ENCODE measurements at places on chromosomes 2 and 18.

DNA sequence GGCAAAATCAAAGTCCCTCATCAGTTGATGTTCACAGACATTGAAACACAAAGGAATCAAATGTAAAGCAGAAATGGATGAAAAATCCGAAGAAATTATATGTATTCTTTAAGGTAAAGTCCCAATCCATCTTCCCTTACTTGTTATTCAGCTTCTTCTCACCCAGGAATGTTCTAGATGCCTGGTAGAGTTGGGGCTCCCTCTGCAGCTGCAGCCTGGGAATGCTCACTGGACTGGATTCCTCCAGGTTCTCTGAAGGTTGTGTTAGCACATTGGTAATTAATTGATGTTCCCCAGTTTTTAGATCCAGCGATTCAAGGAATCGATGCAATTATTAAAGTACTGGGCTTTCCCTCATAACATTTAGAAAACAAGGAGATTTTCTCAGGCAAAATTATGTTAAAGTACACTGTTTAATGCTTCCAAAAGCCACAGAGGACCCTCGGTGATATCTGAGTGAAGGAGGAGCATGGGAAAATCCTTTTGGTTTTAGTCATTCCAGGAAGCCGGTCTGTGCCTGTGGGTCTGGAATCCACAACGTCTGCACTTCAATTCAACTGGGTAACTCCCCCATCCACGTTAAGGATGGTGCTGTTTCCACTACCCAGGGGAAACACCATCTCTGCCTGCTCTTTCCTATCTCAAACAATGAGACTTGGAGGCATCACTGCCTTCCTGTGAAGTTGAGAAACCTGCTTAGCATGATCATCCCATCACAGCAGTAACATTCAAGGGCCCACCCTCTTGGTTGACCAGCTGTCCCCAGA, 22.0 kb downstream of the NTSR2 start:
- no peak for DNase-seq

GRCh38 chr2:204223544-204223943, 287.0 kb downstream of the ICOS start:
- no peak for DNase-seq

GRCh38 chr2:241240320-241241004, 52.0 kb downstream of the ANO7 start:
- no peak for DNase-seq

DNA sequence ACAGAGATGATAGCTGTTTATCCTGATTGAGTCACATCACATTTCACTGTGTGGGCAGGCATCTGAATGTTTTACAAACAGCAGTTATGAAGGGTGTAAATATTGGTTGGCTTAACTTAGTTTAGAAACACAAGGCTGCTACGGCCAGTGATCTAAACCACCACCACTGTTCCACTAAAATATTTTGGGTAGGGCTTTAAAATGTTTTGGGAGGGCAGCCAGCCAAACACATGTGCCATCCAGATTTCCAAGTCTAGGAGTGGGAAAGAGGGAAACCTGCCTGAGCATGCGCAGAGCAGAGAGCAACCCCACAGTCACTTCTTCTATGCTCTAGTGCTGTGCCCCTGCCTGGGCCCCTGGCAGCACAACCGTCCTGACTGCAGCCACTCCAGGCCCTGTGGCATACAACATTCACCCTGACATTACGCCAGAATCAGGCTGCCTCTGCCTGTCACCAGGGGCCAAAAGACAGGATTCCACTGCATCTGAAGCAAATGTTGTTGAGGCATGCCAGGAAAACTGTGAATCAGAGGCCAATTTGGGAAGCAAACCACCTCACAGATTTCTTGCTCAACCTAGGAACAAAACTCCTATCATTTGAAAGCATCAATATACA, 74.8 kb upstream of the COL5A2 start:
- no peak for DNase-seq

GRCh38 chr18:67072791-67073190, 443.7 kb downstream of the DSEL start:
- DNase-seq: no peak

DNA sequence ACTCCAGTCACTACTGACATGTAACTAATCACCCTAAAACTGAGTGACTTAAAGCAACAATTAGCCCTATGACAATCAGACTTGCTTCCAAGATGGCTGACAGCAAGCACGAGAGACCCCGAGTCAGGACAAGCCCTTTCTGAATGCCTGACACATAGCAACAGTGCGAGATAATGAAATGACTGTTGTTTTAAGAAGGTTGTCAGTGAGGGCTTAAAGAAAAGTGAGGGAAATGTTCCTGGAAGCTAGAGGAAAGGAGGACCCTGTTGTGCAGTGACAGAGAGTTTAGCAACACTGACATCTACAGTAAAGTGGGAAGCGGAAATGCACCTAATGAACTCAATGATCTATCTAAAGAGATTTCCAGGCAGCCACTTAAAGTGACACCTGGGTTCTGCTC, 163.1 kb downstream of the STK39 start:
- DNase-seq: no peak

DNA sequence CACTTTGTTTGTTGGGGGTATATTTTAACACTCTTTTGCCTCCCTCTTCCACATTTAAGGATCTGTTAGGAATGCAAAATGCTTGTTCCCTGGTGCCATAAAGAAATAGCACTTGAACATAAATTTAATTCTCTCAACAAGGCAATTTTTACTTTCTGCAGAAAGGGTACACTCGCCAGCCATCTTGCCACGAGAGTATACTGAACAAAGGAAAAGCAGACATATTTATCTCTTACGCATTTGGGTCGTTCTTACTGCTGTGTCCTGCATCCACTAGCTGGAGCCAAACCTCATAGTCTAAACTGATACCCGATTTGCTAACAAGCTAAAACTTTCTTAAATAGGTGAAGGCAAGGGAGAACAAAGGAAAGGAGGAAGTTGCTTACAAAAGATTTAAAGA, 129.5 kb downstream of the B3GNT2 start:
- no peak for DNase-seq

GRCh38 chr2:153787612-153788011, 84.1 kb upstream of the GALNT13 start:
- no peak for DNase-seq

DNA sequence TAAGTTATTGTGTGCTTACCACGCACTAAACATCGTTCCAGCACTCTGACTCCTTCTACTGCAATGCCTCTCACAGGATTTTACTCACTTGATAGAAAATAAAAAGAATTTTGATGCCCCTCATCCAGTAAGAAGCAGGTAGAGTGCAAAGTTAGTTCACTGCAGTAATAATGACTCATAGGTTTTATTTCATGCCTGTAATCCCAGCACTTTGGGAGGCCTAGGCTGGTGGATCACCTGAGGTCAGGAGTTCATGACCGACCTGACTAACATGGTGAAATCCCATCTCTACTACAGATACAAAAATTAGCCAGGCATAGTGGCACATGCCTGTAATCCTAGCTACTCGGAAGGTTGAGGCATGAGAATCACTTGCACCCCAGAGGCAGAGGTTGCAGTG, 190.6 kb downstream of the RAD51AP2 start:
- DNase-seq: no peak

GRCh38 chr2:54456612-54457322, 640 bp downstream of the SPTBN1 start:
- no peak for DNase-seq

- DNase-seq: no peak
Measured at GRCh38 chr2:2547451-2547850, 216.4 kb upstream of the MYT1L start.
